ENCODE measurements at places on chromosomes 1 and 21.

DNA sequence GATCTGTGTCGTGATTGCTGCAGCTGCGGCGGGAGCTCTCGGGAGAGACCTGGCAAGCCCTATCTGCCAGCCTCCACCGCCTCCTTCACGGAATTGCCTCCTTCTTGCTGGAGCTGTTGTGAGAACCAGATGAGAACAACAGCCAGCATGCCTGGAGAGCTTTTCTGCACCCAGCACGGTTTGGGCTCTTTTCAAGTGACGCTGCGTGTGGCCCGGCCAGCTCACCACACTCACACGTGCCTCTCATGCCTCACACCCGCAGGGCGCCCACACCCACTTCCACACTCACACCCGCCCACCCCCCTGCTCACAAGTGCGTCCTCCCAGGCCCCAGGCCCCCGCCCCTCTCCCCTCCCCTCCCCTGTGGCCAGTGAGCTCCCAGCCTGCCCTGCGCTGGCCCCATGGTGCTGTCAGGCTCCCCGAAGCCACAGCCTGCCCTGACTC, 135.7 kb upstream of the RUNX3 start:
- no peak for DNase-seq

GRCh38 chr1:239810061-239810481, 281.6 kb upstream of the FMN2 start:
- DNase-seq = no peak

- no peak for DNase-seq
Observed at GRCh38 chr1:214310010-214310409, 29.1 kb downstream of the SMYD2 start.

DNA sequence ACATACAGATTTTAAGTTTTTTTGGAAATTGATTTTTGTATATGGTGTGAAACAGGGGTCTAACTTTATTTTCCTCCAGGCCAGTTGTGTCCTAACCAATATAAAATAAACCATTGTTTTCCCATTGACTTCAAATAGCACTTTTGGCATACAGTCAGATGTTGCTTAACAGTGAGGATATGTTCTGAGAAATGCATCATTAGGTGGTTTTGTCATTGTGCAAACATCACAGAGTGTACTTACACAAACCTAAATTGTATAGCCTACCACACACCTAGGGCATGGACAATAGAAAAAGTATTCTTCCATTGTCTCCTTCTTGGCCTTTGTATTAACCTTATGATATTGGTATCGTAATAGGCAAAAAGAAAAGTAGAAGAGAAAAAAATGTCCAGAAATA, 37.4 kb upstream of the DISP1 start:
- DNase-seq = no peak

GRCh38 chr1:29470087-29470787, 233.9 kb downstream of the PTPRU start:
- DNase-seq = no peak

Measured in right kidney (tissue), 9 donors.